ENCODE measurements at places on chromosomes 2 and 18. TPM values are rescaled to one million over a fixed set of nuclear protein-coding genes. Genes with fewer than 3 reads are reported as not detected.

The WNT10A gene
- not detected for total RNA-seq

The CHRNA1 gene
- not detected for total RNA-seq

The CAPN14 gene
- total RNA-seq = not detected

DNA sequence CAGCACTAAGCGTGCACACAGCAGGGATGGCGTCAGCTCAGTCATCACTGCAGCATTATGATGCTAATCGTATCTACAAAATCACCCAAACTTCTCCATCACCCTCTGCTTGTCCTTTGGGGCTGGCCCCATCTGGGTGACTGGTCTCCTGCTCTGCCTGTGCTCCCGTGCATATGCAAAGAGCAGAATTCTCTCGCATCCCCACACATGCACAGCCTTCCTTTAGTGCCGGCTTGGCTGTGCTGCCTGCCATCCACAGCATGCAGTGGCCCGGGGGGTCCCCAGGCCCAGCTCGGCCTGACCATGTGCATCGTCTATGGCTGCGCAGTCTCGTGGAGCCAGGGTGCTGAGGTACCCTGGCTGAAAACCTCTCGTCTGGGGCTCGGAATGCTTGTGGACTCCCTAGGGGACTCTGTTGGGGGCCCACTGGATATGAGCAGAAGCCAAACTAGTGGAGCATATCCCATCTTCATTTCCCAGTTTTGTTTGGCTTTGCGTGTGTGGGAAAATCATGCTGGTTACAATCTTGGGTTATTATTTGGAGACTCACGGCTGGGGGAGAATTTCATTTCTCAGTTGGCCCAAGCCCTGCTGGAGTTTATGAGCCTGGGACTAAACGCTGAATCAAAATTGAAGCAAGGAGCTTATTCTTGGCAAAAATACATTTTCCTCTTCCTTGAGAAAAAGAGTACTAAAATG, 70.9 kb upstream of the HS6ST1 start:
- no peak for DNase-seq

DNA sequence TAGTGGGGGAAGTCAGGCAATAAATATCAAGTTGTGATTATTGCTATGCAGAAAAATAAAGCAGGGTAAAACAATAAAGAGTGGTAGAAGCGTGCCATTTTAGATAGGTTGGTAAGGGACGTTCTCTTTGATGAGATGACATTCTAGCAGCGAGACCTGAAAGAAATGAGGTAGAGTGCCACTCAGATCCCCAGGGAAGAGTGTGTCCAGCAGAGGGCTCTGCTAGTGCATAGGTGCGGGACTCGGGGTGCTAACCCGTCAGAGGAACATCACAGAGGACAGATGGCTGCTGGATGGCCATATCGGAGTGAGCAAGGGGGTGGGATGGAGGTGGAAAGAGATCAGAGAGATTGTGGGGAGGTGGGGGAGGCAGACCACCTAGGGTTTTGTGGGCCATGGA, 16.3 kb upstream of the GTF2A1L start:
- peak; percentile 30 for DNase-seq

DNA sequence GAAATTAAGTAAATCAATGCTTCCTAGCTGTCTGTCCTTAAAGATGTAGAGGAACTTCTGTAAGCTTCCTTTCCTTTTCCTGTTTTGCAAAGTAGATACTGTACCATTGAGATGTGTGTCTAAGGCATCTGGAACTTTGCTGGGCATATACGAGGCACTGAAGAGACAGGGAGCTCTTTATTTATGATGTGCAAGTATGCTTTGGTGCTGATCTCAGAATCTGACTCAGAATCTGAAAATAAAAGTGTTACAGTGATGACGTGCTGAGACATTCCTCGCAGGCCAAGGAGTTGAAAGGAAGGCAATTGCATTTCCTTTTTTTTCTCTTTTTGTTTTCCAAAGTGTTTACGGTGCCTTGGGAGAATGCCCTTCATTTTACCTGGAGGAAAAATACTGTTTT, 230.9 kb upstream of the RGPD4 start:
- peak; percentile 90 for DNase-seq

- no peak for DNase-seq
Observed at GRCh38 chr18:6103741-6104140, 208.4 kb upstream of the TMEM200C start.

- DNase-seq = peak; percentile 83
Observed at GRCh38 chr2:133886735-133887675, 318.7 kb upstream of the NCKAP5 start.

DNA sequence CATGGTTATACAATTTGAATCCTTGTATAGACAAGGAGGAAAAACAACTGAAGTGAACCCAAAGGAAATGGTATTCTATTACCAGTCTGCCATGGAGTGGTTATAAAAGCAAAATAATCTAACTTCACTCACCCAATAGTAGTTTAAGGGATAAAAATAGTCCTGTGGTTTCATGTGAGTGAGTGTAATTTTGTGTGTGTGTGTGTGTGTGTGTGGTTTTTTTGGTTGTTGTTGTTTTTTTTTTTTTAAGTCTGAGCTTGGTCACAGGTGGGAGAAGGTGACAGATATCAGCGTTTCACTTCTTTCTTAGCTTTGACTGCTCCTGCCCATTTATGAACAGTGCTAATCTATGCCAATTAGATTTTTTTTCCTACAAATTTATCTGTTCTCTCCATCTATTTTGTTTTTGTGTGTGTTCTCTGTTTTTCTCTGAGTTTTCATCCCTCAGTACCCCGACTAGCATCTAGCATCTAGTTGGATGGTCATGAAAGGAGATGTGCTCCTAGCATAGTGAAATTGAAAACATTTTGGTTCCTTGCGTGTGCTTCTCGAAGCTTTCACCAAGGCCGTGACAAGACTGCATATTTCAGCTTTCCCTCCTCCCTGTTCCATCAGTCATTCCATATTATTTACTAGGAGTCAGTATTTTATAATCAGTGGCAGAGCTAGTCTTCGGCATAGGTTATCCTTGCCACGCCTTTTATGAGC, 200.1 kb upstream of the DTNA start:
- no peak for DNase-seq

Data from GM23248 (cell line).